ENCODE measurements at places on chromosomes 11 and 22. TPM values are rescaled to one million over a fixed set of nuclear protein-coding genes. Genes with fewer than 3 reads are reported as not detected.

The DEPDC7 gene
- total RNA-seq: not detected

The VWCE gene
- 0.91 TPM for total RNA-seq

DNA sequence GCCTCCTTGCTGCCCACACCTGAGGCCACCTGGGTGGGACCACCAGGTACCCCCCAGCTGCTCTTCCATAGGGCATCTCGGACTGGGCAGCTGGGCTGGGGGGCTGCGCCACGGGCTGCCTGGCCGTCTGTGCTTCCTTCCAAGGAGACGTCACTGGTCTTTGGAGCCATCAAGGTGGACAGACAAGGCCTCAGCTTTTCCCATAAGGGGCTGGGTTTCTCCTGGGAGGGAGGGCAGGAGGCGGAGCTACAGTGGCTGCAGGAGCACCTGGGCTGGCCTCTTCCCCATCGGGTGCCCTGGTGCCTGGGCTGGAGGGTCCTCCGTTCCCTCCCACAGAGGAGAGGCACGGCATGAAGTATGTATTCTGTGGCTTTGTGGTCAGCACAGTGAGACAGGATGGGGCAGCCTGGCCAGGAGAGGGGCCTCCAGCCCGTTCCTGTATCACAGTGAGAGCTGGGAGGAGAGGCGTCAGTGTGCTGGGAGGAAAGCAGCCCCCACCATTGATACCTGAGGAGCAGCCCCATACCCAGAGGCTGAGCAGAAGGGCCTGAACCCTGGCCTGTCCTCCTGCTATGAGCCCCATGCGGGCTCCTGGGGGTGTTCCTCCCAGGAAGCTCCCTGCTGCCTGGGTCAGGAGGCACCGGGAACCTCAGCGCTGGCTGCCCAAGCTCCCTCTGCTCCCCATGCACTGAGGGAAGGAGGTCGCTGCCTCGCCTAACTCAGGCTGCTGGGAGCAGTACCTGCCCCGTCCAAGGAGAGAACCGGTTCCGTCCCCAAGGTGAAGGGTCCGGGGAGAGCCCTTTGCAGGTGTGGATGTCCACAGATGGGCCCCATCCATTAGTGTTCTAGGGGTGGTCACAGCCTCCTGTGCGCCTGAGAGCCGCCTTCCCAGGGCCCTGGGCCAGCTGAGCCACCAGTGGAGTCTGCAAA lies 1075.0 kb downstream of the BRD1 start:
- peak; percentile 16 for DNase-seq

DNA sequence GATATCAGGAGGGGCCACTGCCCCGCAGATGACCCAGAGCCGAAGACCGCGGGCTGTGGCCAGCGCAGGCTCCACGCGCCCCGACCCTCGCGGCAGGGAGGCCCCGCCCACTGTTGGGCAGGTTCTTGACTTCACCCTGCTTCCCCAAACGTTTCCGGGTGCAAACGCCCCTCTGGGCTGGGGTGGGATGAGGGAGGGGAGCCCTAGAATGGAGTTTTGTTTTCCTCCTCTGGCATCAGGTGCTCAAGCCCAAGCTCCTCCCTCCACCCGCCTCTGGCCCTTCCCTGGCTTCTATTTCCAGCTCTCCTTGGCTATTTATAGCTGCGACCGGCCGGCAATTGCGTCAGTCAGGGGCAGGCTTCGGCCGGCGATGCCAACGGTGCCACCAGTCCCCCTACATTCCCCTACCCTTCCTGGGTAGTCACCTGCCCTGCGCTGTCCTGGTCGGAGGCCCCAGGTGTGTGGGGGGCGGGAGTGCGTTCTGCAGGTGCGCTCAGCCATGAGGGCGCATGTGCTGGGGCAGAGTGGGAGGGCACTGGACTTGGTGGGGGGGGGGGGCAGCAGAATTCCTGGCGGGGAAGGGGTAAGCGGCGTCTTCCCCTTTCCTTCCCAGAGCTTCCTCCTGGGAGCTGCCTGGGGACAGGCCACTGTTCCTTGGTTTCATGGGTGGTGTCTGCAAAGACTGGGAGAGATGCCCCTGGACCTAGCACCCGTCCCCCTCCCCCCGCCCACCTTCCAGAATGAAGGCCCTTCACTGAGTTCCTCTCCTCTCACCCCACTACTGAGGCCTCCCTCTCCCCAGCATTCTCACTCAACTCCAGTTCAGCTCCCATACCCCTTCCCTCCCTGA lies 23.6 kb downstream of the DUSP8 start:
- peak; percentile 88 for DNase-seq

GRCh38 chr11:1156506-1157340 lies 1.0 kb upstream of the MUC5AC start:
- no peak for DNase-seq

GRCh38 chr11:33177676-33178336 lies 16.5 kb upstream of the CSTF3 start:
- no peak for DNase-seq

- no peak for DNase-seq
Observed at GRCh38 chr11:16356761-16357393, 531 bp upstream of the SOX6 start.

GRCh38 chr11:68470304-68470811 lies 9.8 kb downstream of the PPP6R3 start:
- DNase-seq: no peak

- no peak for DNase-seq
Observed at GRCh38 chr11:27357250-27357649, 5.8 kb downstream of the CCDC34 start.

GRCh38 chr11:70128435-70128906 lies 50.4 kb downstream of the ANO1 start:
- DNase-seq: peak; percentile 57

Data from upper lobe of left lung (tissue), 6 donors.